AG20443 (cell line): ENCODE measurements at places on chromosomes 7 and 10.

- DNase-seq, result no peak
Observed at GRCh38 chr7:98935811-98936210, 57.5 kb downstream of the TRRAP start.

DNA sequence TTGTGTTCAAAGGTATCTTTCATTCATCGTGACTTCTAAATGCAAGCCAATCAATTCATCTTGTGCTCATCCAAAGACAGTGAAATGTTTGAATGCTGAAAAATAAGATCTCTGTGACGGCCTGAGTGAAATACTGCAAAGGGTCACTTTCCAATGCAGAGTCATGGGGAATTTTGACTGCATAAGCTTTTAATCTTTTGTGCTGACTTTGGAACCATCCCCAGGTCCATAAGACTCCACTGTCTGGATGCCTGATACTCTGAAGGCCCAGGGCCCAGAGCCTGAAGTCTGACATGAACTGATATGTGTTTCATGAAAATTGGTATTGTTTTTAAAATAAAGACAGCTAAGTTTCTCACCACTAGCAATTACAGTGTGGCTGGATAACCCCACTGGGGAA lies 39.0 kb downstream of the PPP1R3C start:
- DNase-seq, result no peak

- no peak for DNase-seq
Observed at GRCh38 chr7:29332042-29332811, 137.7 kb downstream of the CHN2 start.

- DNase-seq, result peak; percentile 33
Observed at GRCh38 chr10:95850791-95851190, 57.0 kb upstream of the CC2D2B start.

GRCh38 chr10:96606216-96606615 lies 19.4 kb upstream of the TM9SF3 start:
- DNase-seq, result peak; percentile 44

- peak; percentile 81 for DNase-seq
Observed at GRCh38 chr7:73977619-73978618, 50.1 kb upstream of the ELN start.

DNA sequence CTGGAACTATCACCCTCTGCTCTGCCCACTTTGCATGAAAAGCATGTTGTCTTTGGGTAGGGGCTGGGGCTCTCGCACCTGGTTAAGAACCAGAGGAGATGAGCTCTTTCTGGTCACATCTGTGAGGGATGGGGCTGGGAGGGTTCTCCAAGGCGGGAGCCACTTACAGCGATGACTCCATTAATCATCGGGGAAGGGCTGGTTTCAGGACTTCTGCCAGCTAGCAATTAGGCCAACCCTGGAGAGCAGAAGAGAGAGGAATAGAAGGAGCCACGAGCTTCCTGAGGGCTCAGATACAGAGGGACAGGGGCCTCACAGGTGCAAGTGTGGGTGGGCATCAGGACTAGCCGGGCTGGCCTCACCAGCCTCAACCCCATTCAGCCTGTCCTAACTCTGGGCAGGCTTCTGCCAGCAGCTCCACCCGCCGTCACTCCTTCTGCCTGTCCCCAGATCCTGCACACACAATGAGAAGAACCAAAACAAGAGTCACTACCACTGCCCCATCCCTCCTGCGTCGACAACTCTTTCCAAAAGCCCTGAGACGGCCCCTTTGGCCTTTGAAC lies 8.4 kb downstream of the AQP1 start:
- peak; percentile 70 for DNase-seq

DNA sequence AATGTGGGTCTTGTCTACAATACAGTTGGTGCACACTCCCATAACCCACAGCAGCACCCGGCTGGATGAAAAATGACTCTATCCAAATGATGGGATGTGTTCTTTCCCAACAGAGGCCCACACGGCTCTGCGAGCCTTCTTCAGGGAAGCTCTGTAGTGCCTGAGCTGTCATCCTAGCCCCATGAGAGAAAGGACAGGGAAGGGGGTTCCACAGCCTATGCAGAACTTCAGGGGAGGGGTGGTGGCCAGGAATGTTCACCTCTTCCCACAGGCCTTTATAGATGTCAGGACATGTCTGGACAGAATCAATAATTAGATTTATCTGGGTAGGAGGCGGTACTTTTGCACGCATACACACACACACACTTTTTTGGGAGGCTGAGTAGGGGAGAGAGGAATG lies 109.0 kb downstream of the JCAD start:
- DNase-seq, result no peak

DNA sequence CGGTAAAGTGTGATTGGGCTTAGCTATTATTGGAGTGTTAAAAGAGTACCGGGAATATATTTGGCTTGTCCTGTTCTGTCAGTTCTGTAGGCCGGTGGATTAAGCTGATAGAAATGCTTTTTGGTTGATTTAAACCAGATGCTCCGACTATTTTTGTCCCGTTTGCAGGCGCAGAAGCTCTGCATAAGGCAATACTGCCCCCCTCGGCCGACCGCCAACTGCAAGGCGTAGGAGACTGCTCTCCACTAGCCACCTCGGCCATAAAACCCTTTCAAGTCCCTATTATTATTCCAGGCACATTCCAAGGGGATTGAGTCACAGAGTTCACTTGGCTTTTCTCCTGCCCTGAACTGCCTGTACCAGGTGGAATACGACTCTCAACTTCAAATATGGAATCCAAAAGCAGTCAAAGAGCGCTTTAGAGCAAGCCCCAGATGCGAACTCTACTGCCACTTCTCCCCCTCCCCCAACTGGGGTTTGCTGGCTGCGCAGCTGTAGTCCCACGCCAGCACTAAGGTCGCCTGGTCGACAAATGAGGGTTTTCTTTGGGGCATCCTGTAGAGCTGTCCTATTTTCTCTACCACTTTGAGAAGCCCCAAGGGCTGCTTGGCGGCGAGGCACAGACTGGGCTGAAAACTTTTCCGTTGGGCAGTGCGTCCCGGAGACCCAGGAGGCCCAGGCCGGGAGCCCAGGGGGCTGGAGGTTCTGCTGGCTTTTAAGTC lies 108.3 kb downstream of the REEP3 start:
- peak; percentile 90 for DNase-seq

- DNase-seq, result no peak
Observed at GRCh38 chr7:6078548-6078947, 47.4 kb downstream of the ANKRD61 start.

- DNase-seq, result no peak
Observed at GRCh38 chr10:78130966-78131710, 97.5 kb downstream of the RPS24 start.

DNA sequence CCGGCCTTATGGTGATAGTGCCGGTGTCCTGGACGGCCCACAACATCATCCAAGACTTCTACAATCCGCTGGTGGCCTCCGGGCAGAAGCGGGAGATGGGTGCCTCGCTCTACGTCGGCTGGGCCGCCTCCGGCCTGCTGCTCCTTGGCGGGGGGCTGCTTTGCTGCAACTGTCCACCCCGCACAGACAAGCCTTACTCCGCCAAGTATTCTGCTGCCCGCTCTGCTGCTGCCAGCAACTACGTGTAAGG lies 713 bp downstream of the CLDN4 start:
- no peak for DNase-seq

GRCh38 chr7:79293655-79294142 lies 159.8 kb downstream of the MAGI2 start:
- no peak for DNase-seq

- DNase-seq, result no peak
Observed at GRCh38 chr7:28530175-28530802, 118.0 kb downstream of the CREB5 start.

- DNase-seq, result peak; percentile 25
Observed at GRCh38 chr10:47183704-47184041, 116.3 kb upstream of the GDF10 start.

- DNase-seq, result peak; percentile 71
Observed at GRCh38 chr10:117137031-117137910, 799 bp downstream of the VAX1 start.

DNA sequence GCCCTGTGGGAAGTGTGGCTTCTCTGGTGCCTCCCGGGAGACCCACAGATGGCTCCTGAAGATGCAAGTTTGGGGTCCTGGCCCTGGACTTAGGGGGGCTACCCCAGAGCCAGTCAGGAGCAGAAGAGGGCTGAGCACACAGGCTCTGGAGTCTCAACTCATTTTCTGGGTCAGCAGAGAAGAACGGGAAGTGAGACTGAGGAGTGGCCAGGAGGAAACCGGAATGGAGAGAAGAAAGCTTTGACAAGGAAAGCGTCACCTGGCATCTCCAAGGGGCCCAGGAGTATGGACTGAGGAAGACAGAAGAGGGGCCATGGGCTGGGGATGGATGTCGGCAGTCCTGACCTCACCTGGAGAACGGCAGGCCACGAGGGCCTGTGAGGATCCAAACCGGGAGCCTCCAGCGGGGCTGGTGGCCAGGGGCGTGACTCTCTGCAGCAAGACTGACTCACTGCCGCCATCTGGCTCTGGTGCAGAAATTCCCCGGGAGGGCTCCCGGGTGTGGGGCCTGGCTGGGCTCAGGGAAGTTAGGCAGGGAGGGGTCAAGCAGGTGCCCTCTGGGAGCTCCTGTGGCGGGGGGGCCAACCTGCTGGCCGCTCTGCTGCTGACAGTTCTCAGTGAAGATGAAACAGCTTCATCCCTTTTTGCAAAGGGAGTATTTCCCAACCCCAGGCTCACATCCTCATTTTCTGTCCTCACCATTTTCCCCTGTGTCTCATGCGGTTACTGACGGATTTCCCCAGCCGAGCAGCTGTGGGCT lies 23.6 kb downstream of the DAGLB start:
- peak; percentile 69 for DNase-seq

- DNase-seq, result no peak
Observed at GRCh38 chr7:138387755-138388475, 72.1 kb upstream of the TRIM24 start.

GRCh38 chr7:3748389-3748788 lies 447.3 kb downstream of the SDK1 start:
- no peak for DNase-seq

GRCh38 chr10:103929381-103929921 lies 11.5 kb upstream of the STN1 start:
- DNase-seq, result no peak

- DNase-seq, result no peak
Observed at GRCh38 chr7:104933521-104933988, 80.5 kb upstream of the KMT2E start.

- peak; percentile 25 for DNase-seq
Observed at GRCh38 chr10:69009360-69009759, 20.8 kb downstream of the KIFBP start.

DNA sequence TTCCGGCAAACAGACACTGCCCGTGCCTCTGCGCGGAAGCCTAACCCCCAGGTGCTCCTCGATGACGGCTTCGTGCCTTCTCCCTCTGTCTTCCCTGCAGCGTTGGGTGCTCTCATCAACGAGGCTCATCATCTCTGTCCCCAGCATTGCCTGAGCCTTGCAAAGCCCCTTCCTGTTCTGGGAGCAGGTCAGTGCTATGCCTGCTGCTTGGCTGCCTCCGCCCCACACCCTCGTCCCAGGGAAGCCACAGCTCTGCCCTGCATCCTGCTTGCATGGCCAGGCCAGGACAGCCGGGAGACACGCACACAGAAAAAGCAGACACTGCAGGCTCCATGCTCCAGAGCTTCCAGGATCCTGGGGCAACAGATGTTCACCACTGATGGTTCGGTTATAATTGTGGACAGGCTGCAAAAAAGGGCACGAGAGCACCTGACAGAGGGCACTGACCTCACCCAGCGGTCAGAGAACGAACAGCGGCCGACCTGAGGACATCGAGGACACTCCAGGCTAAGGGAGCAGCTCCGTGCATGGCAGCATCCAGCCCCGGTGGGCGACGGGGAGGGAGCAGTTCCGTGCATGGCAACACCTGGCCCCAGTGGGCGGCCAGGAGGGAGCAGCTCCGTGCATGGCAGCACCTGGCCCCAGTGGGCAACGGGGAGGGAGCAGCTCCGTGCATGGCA lies 265.5 kb downstream of the PTPRN2 start:
- no peak for DNase-seq

DNA sequence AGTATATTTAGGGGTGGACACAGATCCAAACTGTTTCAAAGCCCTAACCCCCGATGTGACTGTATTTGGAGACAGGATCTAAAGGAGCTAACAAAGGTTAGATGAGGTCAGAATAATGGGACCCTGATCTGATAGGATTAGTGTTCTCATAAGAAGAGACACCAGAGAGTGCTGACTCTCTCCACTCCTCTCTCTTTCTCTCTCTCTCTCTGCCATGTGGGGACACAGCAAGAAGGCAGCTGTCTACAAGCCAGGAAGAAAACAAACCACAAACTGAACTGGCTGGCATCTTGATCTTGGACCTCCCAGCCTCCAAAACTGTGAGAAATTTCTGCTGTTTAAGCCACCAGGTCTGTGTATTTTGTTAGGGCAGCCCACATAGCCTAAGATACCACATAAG lies 84.7 kb upstream of the KDM7A start:
- DNase-seq, result no peak

DNA sequence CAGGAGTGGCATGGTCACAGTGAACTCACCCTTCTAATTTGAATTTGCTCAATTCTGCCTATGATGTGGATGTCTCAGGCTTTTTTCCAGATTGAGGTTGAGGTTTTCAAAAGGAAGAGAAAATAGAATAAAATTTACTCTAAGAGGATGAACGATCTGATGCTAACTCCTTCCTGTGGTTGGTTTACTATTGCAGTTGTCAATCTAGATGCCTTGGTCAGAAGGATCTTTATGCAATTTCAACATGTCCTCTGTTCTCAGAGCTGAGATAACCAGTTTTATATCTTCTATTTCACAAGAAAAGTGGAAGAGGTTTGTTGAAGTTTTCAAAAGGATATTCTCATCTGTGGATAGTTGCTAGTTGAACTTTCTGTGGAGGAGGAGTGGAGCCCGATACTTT lies 150.7 kb upstream of the WDR11 start:
- no peak for DNase-seq
